ENCODE measurements at places on chromosomes 2 and 18.

DNA sequence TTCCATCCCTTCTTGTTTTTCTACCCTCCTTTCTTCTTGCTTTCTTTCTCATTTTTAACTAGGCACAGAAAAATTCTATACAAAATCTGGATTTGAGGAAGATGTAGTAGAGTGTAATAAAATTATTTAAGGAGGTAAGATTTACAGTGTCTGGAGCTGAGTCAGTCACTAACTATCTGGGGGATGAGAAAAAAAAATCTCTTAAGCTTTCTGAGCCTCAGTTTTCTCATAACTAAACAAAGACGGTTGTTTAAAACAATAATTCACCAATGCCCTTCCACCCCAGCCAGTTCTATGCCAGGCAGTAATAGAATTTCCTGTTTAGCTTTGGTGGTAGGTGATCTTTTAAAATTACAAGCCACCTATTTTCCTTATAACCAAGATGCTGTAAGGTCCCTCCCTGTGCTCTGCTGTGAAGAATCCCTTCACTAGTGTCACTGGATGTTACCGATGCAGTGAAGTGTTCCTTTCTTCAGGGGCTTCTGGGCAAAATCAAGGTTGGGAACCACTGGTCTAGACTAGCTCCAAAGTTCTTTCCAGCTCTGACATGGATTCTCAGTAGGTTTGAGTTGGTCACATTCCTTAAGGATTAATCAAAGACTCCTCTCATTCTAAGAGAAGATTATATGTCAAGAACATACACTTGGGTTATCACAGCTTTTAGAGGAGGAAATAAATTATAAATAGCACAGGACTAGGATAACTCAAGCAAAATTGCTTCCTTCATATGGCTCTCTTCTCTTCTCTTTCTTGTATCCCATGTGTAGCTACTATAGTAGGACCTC lies 289.0 kb downstream of the CDH2 start:
- no peak for DNase-seq

- no peak for DNase-seq
Observed at GRCh38 chr2:69013840-69014821, 1.2 kb downstream of the ANTXR1 start.

GRCh38 chr2:167965907-167966761 lies 281.3 kb downstream of the STK39 start:
- no peak for DNase-seq

- no peak for DNase-seq
Observed at GRCh38 chr2:169980643-169981042, 153.4 kb downstream of the UBR3 start.

DNA sequence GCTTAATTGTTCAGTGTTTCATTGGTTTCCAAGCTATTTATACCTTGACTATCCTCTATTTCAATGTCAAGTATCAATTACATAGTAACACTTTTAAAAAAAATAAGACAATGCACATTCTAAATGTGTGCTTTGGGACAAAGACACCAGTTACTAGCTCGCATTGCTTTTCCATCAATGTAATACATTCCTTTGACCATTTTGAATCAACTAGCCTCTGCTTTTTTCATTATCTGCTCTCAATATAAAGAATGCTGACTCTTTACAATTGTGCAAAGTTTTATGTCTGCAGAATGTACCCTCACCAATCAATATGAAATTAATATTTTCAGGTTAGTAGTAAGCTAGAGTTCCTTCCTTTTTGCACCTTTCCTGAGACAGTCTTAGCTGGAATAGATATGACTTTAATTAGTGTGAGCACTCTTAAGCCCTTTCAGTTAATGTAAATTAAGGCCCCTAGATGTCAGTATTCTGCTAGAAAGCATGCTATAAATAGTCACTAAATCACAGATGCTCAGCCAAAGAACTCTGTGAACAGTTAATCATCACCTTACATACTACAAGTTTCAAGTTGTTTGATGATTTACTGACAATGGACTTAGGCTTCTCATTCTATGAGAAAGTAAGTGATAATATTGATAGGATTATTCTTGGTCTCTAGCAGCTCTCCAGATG lies 413.6 kb downstream of the PTH2R start:
- no peak for DNase-seq

- no peak for DNase-seq
Observed at GRCh38 chr2:58798676-58799208, 557.6 kb upstream of the FANCL start.

DNA sequence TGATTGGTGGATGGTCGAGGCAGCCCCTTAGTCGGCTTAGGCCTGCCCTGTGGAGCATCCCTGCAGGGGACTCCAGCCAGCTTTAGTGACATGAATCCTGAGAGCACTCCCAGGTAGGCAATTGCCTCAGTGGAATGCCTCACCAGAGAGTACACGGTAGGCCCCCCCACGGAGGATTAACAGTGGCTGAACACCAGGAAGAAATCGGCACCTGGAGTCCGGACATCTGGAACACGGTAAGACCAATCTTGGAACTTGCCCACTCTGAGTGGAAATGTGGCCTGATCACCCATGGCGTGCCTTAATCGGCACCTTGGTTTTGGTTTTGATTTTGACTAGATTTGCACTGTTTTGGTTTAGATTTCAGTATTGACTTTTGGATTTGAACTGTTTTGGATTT lies 326.2 kb upstream of the NCKAP5 start:
- DNase-seq, result no peak

GRCh38 chr2:128359841-128360240 lies 41.2 kb upstream of the HS6ST1 start:
- no peak for DNase-seq

DNA sequence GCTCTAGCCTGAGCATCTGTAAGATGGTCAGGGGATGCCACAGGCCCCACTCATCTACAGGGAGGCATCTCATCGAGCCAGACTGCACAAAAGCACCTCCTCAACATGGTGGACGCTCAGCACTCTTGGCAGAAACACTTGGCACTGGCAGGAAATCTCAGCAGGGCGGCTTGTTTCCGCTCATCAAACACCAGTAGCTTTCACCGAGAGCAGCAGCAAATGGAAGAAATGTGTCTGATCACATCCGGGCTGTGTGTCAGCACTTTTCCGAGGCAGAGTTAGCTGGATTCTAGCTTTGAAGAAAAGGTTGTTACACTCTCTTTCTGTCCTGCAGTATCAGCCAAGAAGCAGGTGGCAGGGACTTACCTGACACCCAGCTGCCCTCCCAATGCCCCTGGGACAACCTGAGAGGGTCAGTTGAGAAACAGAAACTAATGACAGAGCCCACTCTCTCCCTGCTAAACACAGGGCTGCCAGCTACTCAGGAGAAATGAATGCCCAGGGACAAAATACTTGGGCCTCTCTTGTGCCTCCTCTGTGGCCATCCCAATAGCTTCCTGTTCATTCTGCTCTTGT lies 68.9 kb upstream of the FZD7 start:
- no peak for DNase-seq

GRCh38 chr18:76339246-76339620 lies 155.8 kb downstream of the ZNF516 start:
- no peak for DNase-seq

DNA sequence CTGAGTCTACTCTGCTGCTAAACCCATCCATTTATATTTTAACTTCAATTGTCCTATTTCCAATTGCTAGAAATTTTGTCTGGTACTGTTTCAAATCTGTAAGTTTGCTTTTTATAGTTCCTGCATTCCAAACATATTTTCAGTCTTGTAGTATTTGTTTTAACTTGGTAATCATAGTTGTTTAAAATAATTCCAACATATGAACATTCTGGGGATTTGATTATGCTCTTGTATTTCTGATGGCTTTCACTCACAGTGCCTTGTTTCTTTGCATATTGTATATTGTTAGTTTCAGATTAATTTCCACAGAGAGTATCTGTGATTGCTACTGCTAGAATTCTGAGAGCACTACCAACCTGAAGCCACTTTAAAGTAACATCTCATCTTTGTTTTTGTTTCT lies 202.4 kb downstream of the ETAA1 start:
- DNase-seq, result no peak

GRCh38 chr2:12804091-12804856 lies 87.5 kb downstream of the TRIB2 start:
- no peak for DNase-seq

- DNase-seq, result no peak
Observed at GRCh38 chr2:142179686-142180085, 48.9 kb upstream of the LRP1B start.

- DNase-seq, result no peak
Observed at GRCh38 chr2:185802926-185803325, 64.3 kb downstream of the FSIP2 start.

GRCh38 chr2:156590085-156590739 lies 154.0 kb downstream of the GPD2 start:
- no peak for DNase-seq

DNA sequence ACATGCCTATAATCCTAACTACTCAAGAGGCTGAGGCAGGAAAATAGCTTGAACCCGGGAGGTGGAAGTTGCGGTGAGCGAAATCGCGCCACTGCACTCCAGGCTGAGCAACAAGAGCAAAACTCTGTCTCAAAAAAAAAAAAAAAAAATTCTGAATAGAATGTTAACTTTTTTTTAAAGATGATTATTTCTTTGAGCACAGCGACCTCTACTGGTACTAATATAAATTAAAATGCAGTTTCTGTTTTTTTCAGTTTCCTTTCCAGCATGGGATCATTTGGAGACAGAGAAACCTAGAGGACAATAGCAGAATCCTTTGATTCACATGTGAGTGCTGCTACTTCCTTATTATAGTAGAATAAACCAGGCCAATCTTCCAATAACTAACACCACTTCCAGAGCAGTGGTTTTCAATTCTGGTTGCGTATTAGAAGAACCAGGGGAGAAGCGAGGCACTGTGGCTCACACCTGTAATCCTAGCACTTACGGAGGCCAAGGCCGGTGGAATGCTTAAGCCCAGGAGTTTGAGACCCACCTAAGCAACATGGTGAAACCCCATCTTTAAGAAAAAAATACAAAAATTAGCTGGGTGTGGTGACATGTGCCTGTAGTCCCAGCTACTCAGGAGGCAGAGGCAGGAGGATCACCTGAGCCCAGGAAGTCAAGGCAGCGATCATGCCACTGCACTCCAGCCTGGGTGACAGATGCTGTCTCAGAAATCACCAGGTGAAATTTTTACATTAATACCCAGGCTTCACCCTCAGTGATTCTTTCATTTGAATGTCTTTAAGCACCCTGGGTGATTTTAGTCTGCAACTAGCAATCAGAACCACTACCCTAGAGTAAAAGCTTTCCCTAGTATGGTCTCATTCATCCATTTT lies 10.1 kb downstream of the SRSF7 start:
- DNase-seq, result no peak

GRCh38 chr2:64063924-64064331 lies 44.7 kb upstream of the VPS54 start:
- DNase-seq, result no peak
